Fibroblast of skin of right quadriceps (primary cell): ENCODE measurements at places on chromosomes 11 and 22.

GRCh38 chr11:109088086-109088485 is 333.9 kb upstream of the C11orf87 start:
- DNase-seq = no peak

GRCh38 chr11:13329670-13330356 is 52.2 kb downstream of the BMAL1 start:
- DNase-seq = no peak

DNA sequence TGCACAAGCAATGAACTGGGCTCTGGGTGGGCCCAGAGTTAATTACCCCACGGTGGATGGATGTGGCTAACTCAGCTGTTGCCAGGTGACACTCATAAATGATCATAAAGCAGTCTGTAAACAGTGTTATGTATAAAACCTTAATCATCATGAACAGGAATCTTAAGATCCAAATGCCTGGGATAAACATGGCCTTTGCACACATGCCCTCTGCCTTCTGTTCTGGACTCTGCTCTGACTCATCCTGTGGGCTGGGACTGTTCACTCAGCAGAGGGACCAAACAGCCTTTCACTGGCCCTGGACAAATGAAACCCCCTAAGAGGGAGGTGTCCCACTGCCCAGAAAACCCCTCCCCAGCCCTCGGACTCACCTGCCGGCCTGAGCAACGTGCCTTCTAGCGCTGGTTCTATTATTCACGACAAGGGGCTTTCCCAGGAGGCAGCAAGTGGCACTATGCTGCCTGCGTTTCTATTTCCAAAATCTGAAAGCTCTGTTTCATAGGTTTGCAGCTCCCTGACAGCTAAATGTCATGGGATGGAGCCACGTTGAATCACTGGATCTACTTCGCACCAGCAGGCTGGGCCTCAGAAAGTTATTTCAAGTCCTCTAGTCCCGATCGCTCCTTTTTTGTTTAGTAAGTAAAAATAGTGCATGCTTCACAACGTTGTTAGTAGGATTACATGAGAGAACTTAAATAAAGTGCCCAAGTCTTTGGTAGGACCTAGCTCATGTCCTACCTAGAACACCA is 53.0 kb downstream of the LARGE1 start:
- no peak for DNase-seq

DNA sequence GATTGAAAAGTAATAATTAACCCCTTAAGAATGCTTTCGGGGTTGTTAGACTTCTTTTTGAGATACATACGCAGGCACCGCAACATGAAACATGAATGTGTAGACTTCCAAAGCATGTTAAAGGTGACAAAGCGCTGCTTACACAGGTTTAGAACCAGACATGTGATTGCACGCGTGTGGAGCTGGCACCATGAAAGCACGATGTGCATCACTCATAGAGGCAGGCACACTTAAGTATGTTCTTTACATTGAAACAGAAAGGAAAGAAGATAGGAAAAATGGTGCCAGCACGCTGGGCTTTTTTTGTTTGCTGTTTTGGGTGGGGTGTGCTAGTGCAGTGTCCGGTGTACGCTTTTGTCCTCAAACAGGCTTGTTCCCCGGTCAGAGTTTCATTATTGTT is 83.6 kb upstream of the PPARA start:
- no peak for DNase-seq

DNA sequence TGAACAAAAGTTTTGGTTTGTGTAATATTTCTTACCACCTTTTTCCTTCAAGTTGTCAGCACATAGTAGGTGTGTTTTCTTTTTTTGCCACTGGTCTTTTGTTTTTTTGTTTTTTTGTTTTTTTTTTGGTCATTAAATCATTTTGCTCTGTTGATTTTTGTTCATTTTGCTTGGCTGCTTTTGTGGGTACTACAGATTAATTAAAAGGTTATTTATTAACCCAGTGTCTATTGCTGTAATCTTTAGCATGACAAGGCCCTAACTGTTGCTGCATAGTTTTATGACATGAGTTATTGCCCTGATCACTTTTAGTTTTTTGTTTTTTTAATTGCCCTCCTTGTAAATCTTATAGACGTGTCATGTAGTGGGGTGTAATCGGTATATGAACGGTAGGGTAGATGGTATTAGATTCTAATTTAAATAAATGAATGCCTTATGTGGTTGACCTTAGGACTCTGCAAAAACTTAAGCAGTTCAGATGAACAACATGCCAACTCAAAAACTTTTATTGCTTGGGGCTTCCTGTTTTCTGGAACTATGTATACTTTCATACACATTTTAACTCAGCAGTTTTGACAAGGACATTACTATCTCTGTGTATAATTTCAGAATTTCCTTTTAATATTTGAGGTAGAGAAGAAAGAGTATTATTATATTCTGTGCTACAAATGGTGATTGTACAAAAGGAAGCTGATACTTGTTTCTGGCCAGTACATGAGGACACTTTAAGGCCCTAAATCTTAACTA is 7.9 kb downstream of the EWSR1 start:
- DNase-seq = no peak

DNA sequence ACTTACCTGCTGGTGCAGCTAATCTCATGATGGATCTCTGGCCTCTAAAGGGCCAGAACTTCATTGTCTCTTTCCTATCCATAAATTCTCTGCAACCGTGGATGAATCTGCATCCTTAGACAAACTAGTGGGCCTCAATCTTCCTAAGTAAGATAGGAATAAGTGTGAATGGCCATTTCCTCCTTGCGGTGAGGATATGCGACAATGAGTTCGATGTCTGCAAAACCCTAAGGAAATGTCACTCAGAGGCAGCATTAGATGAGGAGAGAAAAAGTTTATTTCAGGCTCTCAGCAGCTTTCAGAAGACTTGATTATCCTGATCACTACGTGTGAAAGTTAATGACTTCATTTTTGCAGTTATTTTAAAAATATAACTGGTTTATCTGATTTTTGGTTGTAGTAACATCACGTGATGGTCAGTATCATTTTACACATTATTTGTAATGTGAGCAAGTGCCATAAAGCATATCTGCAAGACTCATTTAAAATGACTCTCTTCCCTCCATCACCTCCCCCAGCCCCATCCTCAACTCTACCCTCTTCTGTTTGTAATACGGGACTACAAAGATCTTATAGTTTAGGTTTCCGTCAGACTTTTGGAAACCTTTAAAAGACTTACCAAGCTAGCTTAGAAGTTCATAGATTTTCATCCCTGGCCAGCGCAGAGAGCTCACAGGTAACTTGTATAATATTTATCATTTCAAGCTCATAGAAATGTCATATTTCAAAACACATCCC is 10.2 kb downstream of the GRAP2 start:
- no peak for DNase-seq

- DNase-seq = peak; percentile 35
Measured at GRCh38 chr22:22687638-22688500, 43.5 kb downstream of the GGTLC2 start.

GRCh38 chr11:8156877-8157276 is 11.9 kb downstream of the RIC3 start:
- DNase-seq = no peak

DNA sequence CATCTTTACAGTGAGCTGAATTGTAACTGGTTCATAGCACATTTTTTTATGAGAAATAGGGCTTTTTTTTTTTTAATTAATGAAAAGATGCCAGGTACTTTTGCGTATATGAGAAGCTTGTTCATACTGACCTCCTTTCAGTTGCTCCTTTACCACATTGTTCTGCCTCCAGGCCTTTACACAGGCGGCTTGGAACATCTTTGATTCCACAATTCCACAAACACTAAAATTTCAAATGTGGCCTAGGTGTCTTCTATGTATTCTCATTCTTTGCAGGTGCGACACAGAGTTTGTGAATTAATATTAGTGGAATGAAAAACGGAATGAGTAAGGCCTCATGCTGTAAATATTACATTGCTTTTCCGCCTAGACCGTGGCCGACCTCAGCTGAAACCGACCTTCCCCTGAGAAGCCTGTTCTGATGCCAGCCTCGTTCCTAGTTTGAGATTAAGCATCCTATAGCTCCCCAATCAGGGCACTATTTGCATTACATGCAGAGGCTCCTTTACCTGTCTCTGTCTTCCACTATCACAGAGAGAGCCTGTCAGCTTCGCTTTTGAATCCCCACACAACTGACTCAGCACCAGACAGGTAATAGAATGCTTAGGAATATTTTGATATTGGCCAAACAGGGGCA is 125.8 kb downstream of the LDLRAD3 start:
- no peak for DNase-seq

DNA sequence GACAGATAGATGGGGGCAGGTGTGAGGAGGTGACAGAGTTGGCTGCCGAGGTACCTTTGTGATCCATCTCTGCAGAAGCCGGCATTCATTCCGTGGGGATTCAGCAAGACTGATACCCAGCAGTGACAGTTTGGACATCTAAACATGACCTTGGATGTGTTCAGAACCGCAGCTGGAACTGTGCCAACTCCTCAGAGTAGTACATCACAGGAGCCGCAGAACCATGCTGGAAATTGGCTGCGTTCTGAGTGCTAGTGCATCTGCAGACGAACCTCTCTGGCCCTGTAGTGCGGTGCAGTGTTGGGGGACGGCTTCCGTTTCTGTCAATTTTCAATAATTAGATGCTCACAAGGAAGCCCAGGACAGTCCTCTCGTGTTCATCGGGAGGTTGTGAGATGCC is 772.1 kb downstream of the NTM start:
- no peak for DNase-seq

DNA sequence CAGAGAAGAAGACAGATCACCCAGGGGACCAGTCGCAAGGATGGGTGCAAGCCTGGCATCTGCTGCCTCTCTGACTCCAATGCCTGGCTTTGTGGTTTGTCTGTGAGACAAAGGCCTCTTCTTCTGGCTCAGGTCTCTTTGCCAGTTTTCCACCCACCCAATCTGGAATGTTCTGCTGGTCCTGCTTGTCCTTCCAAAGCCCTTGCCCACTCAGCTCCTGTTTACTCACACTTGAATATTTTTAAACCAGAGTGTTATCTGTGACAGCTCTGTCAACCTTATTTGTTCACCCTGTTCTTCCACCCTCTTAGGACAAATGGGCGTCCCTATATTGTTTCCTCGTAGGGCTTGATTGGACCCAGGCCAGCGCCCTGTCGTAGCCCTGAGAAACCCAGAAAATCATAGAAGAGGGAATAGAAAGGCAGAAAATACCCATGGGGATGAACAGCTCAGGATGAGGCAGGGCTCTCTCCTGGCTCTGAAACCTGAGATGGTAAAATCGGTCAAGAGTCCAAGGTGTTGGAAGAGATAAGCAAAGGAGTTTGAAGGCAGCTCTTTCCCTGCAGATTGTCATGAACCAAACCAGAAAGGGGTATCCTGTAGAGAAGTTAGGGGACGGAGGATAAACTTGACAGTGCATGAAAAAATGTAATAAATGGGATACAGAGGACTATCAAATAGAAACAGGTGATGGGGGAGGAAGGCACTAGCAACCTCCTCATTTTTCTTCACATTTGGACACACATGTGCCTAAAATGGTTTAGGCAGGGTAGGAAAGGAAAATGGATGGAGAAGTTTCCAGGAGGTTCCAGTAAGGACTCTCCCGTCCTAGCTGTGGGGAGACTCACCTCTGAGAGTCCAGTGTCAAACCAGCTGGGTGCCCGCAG is 651 bp downstream of the CRYAB start:
- DNase-seq = no peak

DNA sequence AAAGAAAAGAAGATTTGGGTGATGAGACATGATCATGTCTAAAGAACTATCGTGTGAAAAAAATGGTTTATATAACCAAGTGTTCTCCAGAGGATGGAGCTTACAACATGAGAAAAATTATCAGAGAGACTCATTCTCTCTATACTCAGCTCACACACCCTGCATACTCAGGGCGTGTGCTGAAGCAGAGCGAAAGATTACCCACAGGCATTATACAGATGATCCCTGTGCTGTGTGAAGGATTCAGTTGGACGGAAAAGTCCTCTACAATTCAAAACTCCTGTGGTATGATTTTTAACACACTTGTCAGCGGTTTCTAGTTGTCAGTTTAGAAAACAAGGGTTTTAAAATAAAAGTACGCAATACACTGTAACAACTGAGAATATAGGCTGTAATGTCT is 267.3 kb downstream of the DLG2 start:
- DNase-seq = no peak

- peak; percentile 80 for DNase-seq
Measured at GRCh38 chr11:64865286-64866172, 12.9 kb downstream of the EHD1 start.
